Panc1 (cell line): ENCODE measurements at places on chromosomes 2 and 18.

DNA sequence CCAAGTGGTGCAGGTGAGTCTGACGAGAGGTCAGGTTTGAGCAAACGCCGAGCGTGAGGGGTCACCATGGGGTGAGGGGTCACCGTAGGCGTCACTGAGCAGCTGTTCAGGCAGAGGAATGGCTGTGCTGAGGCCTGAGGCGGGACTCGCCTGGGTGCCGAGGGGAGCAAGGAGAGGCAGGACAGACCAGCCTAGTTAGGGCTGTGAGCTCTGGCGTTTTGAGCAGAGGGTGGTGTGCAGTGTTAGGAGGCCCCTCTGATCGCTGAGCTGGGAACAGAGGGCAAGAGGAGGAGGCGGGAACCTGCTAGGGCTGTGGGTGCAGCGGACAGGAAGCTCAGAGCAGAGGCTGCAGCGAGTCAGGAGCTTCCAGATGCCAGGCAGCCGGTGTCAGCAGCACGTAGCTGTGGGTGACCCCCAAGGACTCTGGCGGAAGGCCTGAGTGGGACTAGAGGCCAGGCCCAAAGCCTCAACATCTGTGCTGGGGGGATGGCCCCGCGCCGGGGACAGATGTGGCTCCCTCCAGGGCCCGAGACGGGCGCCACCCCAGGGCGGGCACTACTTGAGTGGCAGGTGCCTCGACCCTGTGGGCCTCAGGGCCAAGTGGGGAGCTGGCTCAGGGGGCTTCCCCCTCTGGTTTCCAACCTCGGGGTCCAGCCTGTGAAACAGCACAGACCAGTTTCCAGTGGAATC, 55.7 kb downstream of the KCNG2 start:
- H3K27ac ChIP-seq, result no peak overlapping the region
- H3K4me3 ChIP-seq, result no peak overlapping the region
- 0 out of 2 replicates have a peak, but pooled peaks cover 3% of the 10 kb centered on the region for H3K4me1 ChIP-seq
- H3K36me3 ChIP-seq, result no peaks in the 10 kb centered on the region
- no peaks in the 10 kb centered on the region; the same call in 1 of the 2 replicates for H3K27me3 ChIP-seq

- no peaks in the 10 kb centered on the region for H3K27me3 ChIP-seq
- no peak overlapping the region for H3K4me3 ChIP-seq
- no peak for DNase-seq
Measured at GRCh38 chr18:5604778-5605177, 61.0 kb upstream of the EPB41L3 start.

DNA sequence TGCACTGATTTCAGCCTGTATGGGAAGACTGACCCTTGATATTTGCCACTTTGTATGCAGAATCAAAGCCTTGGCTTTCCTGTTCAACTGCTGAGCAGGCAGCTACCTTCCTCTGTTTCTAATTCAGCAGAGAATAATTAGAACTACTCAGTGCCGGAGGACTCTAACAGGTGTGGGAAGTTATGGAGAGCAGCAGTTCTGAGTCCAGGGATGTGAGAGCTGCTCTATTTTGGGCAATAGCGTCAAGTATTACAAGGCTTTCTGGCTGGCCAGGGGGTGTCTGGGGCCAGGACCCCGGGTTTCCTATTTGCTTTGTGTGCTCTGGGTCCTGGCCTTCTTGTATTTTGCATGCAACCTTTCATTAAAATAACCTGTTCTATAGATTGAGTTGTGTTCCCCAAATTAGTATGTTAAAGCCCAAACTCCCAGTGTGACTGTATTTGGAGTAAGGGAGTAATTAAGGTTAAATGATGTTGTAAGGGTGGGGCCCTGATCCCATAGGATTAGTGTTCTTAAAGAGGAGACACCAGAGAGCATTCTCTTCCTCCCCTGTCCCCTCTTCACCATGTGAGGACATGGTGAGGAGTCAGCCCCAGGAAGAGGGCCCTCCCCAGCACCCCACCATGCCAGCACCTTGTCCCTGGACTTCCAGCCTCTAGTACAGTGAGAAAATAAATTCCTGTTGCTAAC, 5.6 kb upstream of the NTSR2 start:
- DNase-seq, result no peak
- peaks cover 9% of the 10 kb centered on the region for H3K27me3 ChIP-seq
- no peaks in the 10 kb centered on the region; the same call in 1 of the 2 replicates for H3K4me1 ChIP-seq
- H3K27ac ChIP-seq, result no peak overlapping the region

DNA sequence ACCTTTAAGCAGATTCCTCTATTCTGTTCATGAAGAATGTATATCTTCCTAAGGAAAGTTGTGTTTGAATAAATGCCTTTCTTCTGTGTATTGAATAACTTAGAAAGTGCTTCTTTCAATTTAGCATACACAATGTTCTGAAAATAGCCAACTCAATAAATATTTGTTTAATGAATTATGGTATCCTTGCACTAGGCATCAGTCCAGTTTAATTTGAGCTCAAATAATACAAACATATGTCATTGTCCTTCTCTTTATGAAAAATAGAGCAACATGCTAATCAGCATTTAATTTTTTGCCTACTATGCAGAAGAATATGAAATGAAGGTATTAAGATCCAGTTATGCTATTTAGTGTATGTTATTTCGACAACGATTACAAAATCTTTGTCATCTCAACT, 68.2 kb downstream of the NRXN1 start:
- H3K36me3 ChIP-seq, result no peaks in the 10 kb centered on the region
- DNase-seq, result no peak
- no peak overlapping the region for H3K4me3 ChIP-seq

GRCh38 chr2:131148426-131148825, 43.3 kb downstream of the PLEKHB2 start:
- H3K4me1 ChIP-seq, result no peaks in the 10 kb centered on the region
- H3K27ac ChIP-seq, result no peak overlapping the region
- no peak overlapping the region for H3K4me3 ChIP-seq
- peaks cover 8% of the 10 kb centered on the region for H3K36me3 ChIP-seq
- no peak for DNase-seq
